ENCODE measurements at places on chromosomes 5 and 9.

- no peak for DNase-seq
These were observed 150.5 kb upstream of the ELL2 start for GRCh38 chr5:96112123-96112670.

- no peak for DNase-seq
These were observed 159.0 kb downstream of the TLE1 start for GRCh38 chr9:81530310-81530810.

DNA sequence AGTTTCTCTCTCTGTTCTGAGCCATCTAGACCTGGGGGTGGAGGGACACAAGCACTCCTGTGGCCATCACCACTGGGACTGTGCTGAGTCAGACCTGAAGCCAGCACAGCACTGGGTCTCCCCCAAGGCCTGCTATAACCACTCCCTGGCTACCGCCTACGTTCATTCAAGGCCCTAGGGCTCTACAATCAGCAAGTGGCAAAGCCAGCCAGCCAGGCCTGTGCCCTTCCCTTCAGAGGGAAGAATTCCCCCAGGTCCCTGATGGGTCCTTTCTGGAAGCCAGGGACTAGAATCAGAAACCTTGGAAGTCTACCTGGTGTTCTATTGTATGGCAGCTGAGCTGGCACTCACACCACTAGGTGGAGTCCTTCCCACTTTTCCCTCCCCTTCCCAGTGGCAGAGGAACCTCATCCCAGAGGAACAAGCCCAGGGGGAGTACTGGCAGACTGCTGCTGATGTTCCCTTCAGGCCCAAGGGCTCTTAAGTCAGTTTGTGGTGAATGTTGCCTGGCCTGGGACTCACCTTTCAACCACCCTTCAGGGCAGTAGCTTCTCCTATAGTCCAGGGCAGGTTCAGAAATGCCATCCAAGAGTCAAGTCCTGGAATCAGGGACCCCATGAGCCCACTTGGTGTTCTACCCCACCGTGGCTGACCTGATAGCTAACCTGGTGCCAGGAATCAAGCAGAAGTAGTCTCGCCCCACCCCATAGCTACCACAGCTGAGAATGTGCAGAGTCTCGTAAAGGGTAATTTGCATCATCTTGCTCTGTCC is 20.0 kb downstream of the JMY start:
- no peak for DNase-seq

DNA sequence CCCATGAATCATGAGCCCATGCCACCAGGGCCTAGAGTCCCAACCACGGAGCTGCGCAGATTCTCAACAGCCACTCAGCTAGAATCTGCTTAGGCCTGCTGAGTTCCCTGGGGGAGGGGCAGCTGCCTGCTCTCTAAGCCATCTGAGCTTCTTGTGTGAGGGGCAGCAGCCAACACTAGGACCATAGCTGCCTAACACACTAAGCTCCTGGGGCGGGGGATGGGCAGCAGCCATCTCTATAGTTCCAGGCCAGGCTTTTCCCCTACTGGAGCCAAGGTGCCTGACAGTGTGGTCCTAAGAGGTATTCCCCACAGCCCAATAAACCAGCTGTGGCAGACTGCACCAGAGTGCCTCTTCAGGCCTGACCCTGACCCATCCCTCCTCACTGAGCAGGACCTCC is 255.9 kb upstream of the ACO1 start:
- DNase-seq = no peak

- DNase-seq = no peak
These were observed 186.9 kb upstream of the GNA14 start for GRCh38 chr9:77834898-77835488.

DNA sequence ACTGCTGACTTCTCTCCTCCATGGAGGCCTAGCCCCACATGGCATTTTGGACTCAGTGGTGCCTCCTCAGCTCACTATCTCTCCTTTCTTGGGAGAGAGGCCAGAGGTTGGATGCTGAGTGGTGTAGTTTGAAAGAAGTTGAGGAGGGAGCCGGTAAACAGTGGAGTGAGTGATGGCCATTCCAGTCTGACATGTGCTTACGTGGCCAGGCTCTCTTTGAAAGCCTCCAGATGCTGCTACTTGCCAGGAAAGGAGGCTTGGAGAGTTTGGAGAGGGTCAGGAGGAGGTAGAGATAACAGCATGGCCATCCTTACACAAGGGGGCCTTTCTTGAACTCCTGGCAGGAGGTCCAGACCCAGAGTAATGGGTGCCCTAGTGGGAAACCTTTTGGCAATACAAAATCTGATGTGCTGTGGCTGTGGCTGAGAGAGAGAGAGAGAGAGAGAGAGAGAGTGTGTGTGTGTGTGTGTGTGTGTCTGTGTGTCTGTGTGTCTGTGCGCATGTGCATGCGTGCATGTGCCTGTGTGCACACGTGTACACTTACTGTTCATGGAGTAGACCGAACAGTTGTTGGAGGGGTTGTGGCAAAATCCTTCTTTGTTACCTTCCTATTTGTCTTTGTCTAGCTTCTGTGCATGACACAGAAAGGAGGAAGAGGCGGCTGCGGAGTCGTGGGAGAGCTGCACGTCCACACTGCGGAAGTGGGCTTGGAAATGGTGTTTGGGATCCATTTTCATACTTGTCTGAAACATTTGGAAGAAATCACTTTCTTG is 37.8 kb downstream of the RALGPS1 start:
- DNase-seq = no peak

- no peak for DNase-seq
These were observed 9.6 kb downstream of the DNLZ start for GRCh38 chr9:136353757-136354488.

- no peak for DNase-seq
These were observed 6.8 kb upstream of the SPTLC1 start for GRCh38 chr9:92122061-92122460.

DNA sequence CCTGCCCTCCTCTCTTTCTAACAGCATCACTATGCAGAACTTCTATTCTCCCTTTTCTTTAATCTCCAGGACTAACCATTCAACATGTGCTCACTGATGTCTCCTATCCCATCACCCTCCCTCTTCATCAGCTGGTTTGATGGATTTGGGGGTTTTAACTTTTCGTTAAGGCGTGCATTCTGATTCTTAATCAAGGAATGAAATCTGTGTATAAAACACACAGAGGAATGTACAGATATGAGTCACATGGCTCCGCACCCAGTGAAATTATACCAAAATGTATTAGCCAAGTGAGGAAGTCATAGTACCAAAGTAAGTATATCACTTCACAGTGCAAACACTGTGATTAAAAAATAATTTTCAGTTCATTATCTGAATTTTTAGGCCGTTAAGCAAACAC is 35.2 kb downstream of the MARCHF11 start:
- DNase-seq = no peak

GRCh38 chr9:108543251-108543778 is 312.5 kb downstream of the ACTL7B start:
- no peak for DNase-seq

GRCh38 chr9:115278326-115279035 is 160.5 kb upstream of the TNC start:
- no peak for DNase-seq

Data from stimulated activated CD4-positive, alpha-beta T cell treated with anti-CD3 and anti-CD28 coated beads, Interleukin-15, amount 100 ng/mL, for 1 hour (primary cell).